ENCODE measurements at places on chromosomes 13 and 19.

DNA sequence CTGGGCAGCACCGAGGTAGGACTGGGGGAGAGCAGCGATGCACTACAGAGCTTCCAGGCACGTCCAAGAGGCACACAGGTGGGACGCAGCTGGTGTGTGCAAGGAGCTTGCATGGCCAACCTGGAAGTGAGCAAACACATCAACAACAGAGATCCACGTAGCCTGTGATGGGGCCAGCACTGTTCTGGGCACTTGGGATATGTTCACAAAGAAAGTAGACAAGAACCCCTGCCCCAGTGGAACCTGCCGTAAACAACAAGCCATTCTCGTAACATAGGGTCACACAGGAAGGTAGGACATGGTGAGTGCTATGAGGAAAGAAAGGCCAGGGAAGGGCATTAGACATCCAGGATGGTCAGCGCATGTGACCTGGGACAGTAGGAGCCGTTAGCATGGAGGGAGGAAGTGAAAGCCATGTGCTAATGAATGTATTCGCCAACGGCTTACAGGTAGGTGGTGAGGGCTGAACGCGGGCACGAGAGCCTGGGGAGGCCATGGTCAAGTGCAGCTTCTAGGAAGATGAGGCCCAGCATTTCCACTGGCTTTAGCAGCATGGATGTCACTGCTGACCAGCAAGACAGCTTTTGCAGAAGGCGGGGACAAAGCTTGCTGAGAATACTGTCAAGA is 105.5 kb downstream of the TEX26 start:
- no peak for DNase-seq

GRCh38 chr19:7522072-7522922 is at the start of gene MCOLN1:
TSS of gene MCOLN1 (plus strand) at chr19:7522624. CDS start at chr19:7522751, 127 bp downstream.
- peak; percentile 98 for DNase-seq

- DNase-seq, result no peak
Measured at GRCh38 chr13:108407495-108407894, 138.0 kb downstream of the TNFSF13B start.

- peak; percentile 41 for DNase-seq
Measured at GRCh38 chr19:34171539-34171876, 796 bp upstream of the LSM14A start.

DNA sequence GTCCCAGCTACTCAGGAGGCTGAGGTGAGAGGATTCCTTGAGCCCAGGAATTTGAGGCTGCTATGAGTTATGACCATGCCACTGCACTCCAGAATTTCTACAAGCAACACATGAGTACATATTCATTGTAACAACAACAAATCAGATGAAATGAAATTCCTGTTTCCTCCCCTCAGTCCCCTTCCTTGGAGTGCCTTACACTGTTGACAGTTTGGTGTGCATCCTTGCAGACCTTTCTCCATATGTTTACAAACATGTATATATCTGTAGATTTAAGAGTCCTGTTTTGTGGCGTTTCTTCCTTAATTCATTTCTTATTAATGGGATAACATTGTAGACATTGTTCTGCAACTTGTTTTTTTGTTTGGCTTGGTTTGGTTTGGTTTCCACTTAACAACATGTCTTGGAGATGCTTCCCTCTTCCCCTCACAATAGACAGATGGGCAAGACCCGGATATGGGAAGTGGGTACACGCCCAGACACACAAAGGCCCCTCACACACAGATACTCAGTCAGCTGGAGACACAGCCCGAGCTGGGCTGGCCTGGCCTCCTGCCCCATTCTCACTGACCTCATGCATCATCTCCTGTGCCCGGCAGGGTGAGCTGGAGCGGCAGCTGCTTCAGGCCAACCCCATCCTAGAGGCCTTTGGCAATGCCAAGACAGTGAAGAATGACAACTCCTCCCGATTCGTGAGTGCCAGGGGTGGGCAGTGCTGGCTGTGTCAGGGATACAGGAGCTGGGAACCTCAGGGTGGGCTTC is 21.7 kb downstream of the MYH14 start:
- DNase-seq, result no peak

GRCh38 chr19:17487284-17488121 is 17.2 kb downstream of the SLC27A1 start:
- DNase-seq, result no peak

- DNase-seq, result no peak
Measured at GRCh38 chr19:51480590-51480989, 2.3 kb downstream of the CEACAM18 start.

All from CD14-positive monocyte (primary cell).